ENCODE measurements at places on chromosomes 7 and 10.

DNA sequence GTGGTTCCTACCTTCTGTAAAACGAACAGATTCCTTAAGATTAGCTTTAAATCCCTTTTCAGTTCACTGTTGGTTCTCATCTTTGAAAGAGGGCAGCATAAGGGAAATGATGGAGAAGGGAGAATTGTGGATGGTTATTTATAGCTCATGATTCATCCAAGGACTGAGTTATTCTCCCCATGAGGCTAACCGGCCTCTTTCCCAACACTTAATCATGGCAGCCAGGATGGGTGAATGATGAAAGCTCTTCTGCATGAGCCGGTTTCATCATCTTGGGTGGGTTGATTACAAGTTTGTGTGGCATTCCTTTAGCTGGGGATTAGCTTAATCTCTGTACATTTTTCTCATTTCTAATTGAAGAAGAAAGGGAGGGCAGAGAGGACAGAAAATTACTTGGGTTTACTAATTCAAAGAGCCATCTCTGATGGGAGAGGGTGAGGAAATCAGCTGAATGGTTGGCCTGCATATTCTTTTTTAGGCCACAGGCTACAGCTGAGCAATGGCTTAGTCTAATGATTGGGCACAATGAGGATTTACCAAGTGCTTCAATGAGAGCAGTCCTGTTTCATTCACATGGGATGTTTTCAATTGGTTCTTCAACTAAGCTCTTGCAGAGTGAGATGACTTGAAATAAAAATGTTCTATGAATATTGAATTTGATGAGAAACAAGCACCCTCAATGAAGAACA is 250.0 kb downstream of the BMPER start:
- peak; percentile 95 for DNase-seq

- no peak for DNase-seq
Observed at GRCh38 chr10:22581461-22581860, 132.9 kb downstream of the PIP4K2A start.

GRCh38 chr10:73225518-73225917 is 21.5 kb downstream of the DNAJC9 start:
- DNase-seq = no peak

- no peak for DNase-seq
Observed at GRCh38 chr7:17699696-17700095, 240.6 kb downstream of the SNX13 start.

GRCh38 chr10:102773986-102774385 is 30.2 kb downstream of the WBP1L start:
- no peak for DNase-seq
